Metanephros (tissue), 2 donors: ENCODE measurements at places on chromosomes 5 and 9. TPM values are rescaled to one million over a fixed set of nuclear protein-coding genes. Genes with fewer than 3 reads are reported as not detected.

Gene ENC1
- total RNA-seq = 180 TPM

Gene SHOC1
- 1.2 TPM for total RNA-seq

Gene NUDCD2
- total RNA-seq = 10.7 TPM

Gene LCN9
- not detected for total RNA-seq

Gene WDR55
- total RNA-seq = 17.6 TPM

Gene LAMC3
- total RNA-seq = 47.9 TPM

Gene SARDH
- 19.6 TPM for total RNA-seq

Gene FOXD1
- total RNA-seq = 13.9 TPM

Gene COL27A1
- total RNA-seq = 49.3 TPM

Gene FANCG
- total RNA-seq = 27.7 TPM

Gene PLPP7
- total RNA-seq = 29.5 TPM

Gene AFAP1L1
- 49.8 TPM for total RNA-seq

Gene PTPN3
- 30.4 TPM for total RNA-seq

Gene SLC6A18
- 0.70 TPM for total RNA-seq

Gene DIRAS2
- 4.4 TPM for total RNA-seq

Gene EXOC3
- 55.2 TPM for total RNA-seq

Gene CDC20B
- 0.29 TPM for total RNA-seq

Gene BARHL1
- total RNA-seq = not detected

Gene FAM169A
- 24.1 TPM for total RNA-seq

Gene CAMK4
- 13.9 TPM for total RNA-seq

Gene IFNB1
- not detected for total RNA-seq

Gene SLIT3
- total RNA-seq = 40.6 TPM

Gene TRIM7
- total RNA-seq = 5.5 TPM

Gene PCDH1
- 44.8 TPM for total RNA-seq

Gene PPIP5K2
- total RNA-seq = 85.3 TPM

Gene EDIL3
- total RNA-seq = 28.2 TPM

Gene ELOVL7
- 18.4 TPM for total RNA-seq
